NCI-H1105 (cell line): ENCODE measurements at places on chromosomes 4 and X.

- DNase-seq, result peak; percentile 57
Measured at GRCh38 chr4:70705183-70706043, 16.4 kb upstream of the RUFY3 start.

- DNase-seq, result no peak
Measured at GRCh38 chr4:97691111-97691605, 452.1 kb downstream of the STPG2 start.

DNA sequence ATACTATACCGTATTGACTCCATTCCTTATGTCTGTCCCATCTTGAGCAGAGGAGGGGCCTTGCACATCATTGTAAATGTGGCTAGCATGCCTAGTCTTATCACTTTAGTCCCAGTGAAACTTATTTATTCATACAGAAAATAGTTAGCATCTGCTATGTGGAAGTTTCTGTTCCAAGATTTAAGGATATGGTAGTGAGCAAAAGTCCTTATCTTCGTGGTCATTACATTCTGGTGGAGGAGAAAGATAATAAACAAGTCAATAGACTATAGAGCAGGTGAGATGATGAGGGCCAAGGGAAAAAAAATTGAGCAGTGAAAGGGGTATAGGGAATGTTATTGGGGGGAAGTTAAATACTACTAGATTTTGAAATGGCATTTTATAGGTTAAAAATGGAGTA is 63.4 kb upstream of the PRRG3 start:
- no peak for DNase-seq

DNA sequence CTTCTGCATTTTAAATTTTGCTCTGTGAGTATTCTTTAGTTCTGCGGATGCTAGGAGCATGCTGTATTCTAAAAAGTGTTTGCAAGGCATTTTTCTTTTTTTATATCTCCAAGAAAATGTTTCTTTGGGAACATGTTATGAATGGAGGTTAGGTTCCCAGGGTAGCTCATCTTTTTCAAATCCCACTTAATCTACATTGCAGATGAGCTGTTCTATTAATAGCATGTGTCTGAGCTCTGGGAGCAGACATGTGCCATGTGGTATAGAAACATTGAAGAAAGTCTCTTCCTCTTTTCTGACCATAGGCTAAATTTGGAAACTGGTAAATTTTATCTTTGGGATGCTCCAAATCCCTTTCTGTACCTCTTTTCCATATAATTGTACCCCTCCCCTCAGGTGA is 23.2 kb downstream of the DIAPH2 start:
- DNase-seq, result no peak

- no peak for DNase-seq
Measured at GRCh38 chr4:144597171-144597570, 48.8 kb upstream of the HHIP start.

- DNase-seq, result no peak
Measured at GRCh38 chr4:87251106-87251505, 30.7 kb upstream of the KLHL8 start.

GRCh38 chr4:152676052-152676854 is 3.5 kb downstream of the TMEM154 start:
- no peak for DNase-seq

DNA sequence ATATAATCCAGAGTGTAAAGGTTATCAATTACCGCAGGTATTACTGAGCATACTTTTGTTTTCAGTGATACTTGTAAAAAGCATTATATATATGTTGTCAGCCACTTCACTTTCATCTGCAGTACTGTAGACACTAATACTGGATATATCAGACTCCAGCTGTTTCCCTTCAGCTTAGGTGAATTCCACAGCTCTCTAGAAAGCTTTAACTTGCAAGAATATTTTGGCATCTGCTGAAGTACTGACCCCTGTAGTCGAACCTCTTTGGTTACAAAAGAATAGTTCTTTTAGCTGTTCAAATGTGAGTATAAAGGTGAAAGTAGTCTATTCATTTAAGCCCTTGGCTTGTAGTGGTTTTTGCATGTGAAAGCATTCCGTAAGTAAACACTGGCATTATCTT is 1222.7 kb upstream of the TENM3 start:
- no peak for DNase-seq

DNA sequence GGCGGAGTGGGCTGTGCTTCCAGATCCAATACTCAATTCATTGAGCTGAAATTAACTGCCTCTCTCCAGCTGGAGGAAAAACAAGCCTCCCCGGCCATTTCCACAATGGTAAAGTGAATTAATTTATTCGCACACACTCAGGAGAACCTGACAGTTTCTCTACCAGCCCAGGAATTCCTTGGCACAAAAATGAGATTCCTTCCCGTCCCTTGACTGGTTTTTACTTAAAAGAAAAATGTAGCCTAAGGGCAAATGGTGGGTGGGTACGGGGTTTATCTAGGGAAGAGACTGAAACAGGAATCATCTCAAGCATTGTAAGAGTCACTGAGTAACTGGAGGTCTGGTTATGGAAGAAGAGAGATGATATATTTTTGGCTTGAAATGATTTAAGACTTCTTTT is 102.7 kb downstream of the VCX3A start:
- DNase-seq, result no peak

- no peak for DNase-seq
Measured at GRCh38 chr4:38166082-38166481, 205.9 kb downstream of the PTTG2 start.

GRCh38 chr4:75002381-75002780 is 69.5 kb downstream of the PARM1 start:
- DNase-seq, result no peak

DNA sequence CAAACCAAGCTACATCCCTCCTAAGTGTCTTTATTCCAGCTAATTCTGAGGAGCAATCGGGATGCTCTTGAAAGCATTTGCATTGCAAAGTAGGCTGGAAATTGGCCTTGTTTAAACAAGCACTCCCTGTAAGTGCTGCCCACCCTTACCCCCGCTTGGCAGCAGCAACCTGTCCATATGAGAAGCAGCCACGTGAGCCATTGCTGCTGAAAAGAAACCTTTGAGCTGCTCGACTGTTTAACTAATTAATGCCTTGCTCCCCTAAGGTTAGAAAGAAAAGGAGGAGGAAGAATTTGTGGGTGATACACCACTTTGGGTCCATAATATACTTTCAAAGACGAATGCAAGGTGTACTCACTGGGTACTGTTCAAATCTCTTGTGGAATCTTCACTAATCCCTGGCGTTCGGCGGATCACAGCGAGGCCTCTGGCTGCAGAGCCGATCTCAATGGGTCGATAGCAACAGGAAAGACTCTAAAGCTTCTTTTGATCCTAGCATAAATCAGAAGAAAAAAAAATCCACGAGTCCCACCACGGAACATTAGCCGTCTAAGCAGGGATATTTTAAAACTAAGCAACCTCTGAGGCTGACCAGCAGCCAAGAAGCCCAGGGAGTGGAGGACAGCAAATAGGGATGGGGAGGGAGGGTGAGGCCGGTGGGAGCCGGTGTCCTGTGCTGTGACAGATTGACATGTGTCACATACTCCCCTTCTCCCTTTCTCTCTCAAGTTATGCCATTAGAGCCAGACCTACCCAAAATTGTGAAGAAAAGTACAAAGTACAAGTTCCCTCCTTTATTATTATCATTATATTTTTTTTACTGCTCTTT is 37.2 kb upstream of the MGST2 start:
- DNase-seq, result peak; percentile 77

- DNase-seq, result no peak
Measured at GRCh38 chr4:4541040-4541631, 712 bp downstream of the STX18 start.

DNA sequence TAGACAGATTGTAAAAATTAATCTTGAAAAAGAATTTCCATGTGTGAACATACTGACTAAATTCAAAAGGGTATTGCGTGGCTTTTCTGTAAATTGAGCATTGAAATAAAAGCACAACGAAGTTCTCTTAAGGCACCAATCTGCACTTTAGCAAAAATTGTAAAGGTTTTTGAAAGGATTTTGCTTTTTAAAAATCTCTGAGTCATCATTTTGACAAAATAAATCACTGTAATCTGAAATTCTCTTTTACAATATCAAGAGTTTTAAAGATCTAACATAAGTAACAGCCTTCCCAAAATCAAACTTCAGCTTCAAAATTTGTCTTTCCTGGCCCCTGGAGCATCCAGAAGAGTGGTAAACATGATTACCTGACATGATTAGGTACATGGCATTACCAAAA is 830.9 kb upstream of the AGA start:
- no peak for DNase-seq

GRCh38 chr4:145177906-145178538 is 2.4 kb downstream of the OTUD4 start:
- no peak for DNase-seq

- no peak for DNase-seq
Measured at GRCh38 chr4:13495753-13496152, 11.6 kb upstream of the RAB28 start.

DNA sequence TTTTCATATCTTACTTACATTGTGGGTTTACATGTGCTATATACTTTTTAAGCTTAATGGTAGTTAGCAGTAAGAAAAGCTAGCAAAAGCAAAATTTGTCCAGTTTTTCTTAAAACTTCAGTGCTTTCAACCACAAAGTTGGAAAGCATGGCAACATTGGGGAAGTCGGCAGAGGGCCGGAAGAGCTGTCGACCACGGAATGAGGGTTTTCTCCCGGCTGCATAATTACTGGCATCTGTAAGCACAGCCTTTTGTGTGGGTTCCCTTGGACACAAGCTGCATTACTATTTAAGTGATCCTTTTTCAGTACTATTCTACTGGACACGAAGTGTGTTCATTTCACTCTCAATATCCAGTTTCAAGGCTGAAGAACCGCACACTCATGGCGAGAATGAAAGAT is 560.4 kb downstream of the ANKRD50 start:
- no peak for DNase-seq

DNA sequence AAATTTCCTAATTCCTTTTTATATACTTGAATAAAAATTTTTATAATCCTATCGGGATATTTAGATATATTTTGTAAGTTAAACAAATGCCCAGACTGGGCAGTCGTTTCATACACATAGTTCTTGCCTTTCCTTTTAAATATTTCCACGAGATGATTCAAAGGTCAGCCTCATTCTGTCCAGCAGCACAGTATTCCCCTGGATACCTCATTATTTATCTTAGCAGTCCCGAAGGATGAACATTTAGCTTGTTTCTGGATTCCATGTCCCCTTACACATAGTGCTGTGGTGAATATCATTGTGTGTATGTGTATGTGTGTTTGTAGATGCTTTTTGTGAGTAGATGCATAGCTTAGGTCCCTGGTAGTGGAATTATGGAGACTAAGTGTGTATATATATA is 38.3 kb downstream of the RAPGEF2 start:
- no peak for DNase-seq

DNA sequence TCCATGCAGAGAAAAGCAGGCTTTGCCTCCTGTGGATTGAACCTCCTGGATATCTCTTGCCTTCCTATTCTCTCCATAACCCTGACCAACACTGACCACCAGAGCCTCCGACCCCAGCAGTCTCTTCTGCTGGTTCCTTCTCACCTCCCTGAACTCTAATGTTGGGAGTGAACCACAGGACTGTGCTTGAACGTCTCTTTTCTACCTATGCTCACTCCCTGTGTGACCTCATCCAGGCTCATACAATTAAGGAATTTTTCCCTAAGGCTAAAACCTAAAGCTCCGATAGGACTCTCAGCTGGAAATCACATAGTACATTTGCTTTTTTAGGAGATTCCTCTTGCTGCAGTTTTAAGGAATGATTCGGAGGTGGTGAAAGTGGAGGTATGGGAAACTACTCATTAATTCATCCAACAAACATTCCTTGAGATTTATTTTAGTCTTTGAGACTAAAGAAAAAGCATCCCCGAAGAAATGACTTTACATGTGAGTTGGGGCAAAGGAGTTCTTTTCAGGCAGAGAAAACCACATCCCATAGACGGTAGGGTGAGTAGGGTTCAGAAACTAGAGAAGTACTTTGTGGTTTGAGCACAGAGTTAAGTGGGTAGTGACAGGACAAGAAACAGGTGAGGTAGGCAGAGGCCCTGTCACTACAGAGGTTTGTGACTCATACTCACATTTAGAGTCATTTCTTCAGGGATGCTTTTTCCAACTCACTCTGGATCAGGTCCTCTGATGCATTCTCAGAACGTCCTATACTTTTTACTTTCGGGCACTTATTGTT is 30.8 kb downstream of the NDNF start:
- DNase-seq, result no peak

GRCh38 chr4:21802406-21802805 is 146.2 kb downstream of the KCNIP4 start:
- no peak for DNase-seq

DNA sequence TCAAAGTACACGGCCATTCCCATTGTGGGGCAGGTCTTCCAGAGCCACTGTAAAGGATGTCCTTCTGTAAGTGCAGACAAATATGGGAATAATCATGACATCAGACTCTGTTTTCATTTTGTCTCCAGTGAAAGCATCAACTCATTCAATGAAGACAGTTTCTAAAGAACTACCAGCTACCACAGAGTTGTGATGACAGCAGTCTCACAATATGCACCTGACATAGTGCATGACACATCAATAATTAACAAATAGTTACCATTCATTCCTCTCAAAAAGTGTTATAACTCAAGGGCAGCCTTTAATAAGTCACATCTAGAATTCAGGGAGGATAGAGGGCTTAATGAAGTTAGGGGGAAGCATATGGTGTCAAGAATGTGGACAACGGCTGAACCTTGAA is 20.2 kb downstream of the MTTP start:
- DNase-seq, result no peak

GRCh38 chrX:16023790-16024734 is 99.3 kb upstream of the GRPR start:
- DNase-seq, result no peak

DNA sequence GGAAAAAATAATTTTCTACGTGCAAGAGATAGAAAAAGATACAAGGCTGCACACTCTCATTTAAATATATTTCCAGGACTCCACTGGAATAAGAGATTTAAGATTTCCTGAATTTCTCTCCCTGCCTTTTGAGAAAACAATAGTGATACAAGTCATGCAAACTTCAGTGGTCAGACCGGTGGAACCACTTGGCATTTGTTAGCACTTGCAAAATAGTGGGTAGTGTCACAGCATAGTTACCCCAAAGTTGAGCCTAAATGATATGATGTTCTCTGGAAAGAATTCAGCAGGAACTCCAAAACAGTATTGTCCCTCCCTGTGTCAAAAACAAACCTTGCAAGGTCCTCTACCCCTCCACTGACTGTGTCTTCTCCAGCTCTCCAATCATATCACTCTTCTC is 102.3 kb downstream of the ANKRD50 start:
- DNase-seq, result no peak

DNA sequence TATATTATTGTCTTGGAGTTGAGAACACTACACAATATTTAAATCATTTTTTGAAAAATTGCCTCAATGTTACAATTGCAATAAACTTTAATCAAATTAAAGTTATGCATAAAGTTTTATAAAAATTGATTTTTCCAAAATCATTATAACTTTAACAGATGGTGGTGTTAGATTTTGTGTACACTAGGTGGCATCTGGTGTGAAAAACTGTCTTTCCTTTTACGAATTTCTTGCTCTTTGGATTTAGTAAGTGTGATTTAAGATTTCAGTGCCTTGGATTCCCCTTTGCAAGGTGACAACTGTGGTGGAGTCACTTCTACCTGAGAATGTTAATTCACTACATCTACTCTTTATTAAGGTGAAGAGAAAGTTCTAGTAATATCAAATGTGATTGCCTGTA is 91.6 kb downstream of the AREG start:
- no peak for DNase-seq
